CD4-positive, alpha-beta T cell (primary cell): ENCODE measurements at places on chromosomes 6 and 20.

DNA sequence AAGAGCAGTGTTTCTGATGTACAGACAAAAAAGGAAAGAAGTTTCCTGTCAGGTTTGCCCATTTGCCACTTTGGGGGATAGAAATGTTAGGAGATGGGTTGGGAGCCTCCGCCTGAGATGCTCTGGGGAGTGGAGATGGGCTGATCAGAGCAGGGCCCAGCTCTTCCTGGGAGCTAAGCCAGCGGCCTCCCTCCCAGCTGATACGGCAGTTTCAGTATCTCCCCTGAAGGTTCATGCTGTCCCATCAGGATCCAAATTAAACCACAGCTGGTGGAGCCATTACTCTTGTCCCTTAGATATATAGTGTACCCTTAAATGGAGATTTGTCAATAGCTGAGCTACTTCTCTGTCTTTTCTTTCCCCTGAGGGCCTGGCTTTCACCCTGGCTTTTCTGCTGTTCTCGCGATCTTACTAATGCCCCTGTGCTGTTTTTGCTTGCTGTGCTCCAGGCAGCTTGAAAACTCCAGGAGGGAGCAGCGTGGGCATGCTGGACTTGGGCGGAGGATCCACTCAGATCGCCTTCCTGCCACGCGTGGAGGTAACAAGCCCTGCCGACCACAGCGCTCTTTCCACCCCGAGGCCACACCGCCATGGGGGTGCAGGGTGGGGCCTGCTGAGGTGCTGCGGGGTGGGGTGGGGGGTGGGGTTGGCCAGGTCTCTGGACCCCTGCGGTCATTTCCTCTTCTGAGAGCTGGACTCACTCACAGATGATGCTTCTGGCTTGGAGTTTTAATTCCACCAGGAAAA is 20.9 kb downstream of the ENTPD6 start:
- no peak for DNase-seq

GRCh38 chr6:109516929-109517328 is 33.9 kb upstream of the ZBTB24 start:
- no peak for DNase-seq

DNA sequence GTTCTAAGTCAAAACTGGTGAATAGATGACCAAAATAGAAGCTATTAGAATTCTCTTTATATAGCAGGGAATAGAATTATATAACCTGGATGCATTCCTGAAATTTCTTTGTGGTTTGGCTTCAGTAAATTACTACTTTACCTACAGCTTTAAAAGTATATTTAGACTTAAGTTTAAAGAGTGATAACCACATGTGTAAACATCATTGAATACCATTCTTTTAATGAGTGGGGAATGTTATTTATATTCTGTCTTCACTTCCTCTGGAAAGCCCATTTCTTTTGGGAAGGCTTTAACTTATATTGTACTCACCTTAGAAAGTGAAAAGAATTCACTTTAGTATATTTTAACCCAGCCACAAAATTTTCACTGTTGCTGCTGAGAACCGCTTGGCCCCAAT is 39.1 kb downstream of the PLEKHG1 start:
- no peak for DNase-seq

- no peak for DNase-seq
Measured at GRCh38 chr20:6583134-6583738, 184.2 kb upstream of the BMP2 start.

DNA sequence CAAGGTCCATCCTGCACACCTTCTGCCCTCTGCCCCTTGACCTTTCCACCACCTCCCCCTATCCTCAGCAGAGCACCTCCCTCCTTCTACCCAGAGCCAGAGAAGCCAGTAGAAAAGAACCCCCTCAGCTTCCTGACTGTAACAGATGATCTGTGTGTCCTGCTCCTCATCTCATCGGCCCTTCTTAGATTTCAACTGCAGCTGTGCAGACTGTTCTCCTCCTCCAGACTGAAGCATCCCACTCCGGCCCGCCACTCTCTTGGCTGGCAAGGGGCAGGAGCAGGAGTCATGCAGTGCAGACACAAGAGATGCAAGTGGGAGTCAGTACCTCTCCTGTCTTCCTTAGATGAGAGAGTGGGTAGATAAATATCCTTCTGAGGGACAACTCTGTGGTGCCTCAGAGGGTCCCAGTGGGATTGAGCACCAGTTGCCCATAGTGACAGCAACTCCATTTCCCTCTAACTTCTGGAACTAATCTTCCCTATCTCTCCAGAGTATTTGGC is 163.5 kb upstream of the MLN start:
- DNase-seq = no peak

- DNase-seq = no peak
Measured at GRCh38 chr20:4781637-4782377, 60.1 kb downstream of the PRND start.

- no peak for DNase-seq
Measured at GRCh38 chr20:47618479-47618878, 116.8 kb downstream of the NCOA3 start.

DNA sequence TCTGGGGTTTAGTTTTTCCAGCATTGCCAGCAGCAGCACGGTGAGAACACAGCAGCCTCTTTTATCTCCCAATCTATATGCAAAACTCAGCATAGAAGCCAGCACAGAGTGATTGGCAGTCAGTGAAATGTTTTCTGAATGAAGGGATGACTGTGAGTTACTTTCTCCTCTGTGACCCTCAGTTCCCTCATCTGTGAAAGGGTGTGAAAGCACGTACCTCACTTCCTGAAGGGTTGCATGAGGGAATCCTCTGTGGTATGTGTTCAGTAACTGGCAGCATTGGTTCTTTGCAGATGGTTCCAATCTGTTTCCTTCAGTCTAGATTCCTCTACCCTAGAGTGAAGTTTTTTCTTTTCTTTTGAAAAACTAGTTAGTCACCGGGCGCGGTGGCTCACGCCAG is 40.0 kb downstream of the EFCAB8 start:
- no peak for DNase-seq

GRCh38 chr20:14518648-14519047 is 181.2 kb upstream of the FLRT3 start:
- DNase-seq = no peak

GRCh38 chr20:62918147-62918546 is 8.2 kb downstream of the DIDO1 start:
- DNase-seq = no peak

- DNase-seq = no peak
Measured at GRCh38 chr20:40875116-40876085, 153.2 kb upstream of the TOP1 start.

GRCh38 chr20:199996-200395 is 10.5 kb upstream of the DEFB128 start:
- DNase-seq = no peak

- DNase-seq = no peak
Measured at GRCh38 chr6:131602781-131603312, 25.2 kb downstream of the MED23 start.

GRCh38 chr6:31270788-31271640 is 878 bp downstream of the HLA-C start:
- no peak for DNase-seq

DNA sequence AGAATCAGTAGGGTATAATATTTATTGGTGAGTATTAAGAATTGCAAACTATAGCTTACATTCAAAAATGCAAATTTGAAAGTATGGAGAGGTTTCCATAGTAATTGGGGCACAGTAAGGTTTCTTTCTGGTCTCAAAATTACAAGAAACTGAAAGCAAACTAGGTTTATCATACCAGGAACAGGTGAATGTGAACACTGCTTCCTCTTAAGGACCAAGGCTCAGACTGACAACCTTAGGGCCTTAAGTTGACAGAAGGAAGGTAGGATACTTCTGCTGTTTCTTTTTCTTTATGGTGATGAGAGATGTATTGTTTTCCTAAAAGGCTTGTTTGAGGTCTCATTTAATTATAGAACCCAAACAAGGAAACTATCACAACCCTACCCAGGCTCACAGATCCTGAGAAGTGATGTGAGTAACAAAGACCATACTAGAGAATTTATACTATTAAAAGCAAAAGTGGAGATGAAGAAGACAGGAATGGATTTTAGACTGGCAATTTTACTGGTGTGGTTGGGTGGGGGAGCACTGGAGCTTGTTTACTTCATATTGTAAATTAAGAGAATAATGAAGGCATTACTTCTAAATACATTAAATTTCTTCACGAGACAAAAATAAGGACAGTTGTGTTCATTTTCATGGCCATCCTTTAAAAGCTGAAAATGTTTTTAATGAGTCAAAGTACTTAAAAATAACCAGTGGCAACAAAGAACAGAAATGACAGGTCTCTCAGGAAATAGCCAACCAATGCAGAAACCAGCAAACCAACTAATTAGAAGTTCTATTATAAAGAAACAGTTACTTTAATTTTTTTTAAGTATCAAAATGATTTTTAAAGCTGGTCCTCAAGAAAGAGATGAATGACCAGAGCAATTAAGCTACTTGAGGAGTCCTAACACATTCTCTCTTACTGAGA is 21.3 kb downstream of the STAU1 start:
- DNase-seq = no peak

- DNase-seq = no peak
Measured at GRCh38 chr20:25117990-25118389, 36.0 kb upstream of the VSX1 start.
